ENCODE measurements at places on chromosomes 12 and 14.

- no peak for DNase-seq
Observed at GRCh38 chr14:51328772-51329353, 88.8 kb downstream of the TMX1 start.

GRCh38 chr12:75893765-75894164, 137.8 kb downstream of the PHLDA1 start:
- no peak for DNase-seq

DNA sequence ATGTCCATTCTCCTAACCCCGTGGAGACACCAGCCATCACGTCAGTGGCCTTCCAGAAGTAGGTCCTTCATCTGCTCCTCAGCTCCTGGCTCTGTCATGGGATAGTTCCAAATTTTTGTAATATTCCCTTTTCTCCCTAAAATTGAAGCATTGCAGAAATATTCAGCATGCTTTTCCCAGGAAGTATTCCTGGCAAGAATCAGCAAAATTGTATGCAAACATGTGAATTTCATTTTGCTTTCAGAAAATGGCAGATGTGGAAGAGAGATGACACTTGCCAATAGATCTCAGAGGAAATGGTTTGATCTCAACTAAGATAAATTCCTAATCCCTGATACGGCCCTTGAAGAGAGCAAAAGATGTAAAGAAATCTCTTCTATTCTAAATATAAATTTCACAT, 298.9 kb downstream of the ITPR2 start:
- DNase-seq = no peak

GRCh38 chr12:48004053-48004941, at the start of gene COL2A1:
COL2A1 (minus strand) TSS chr12:48004476; CDS start chr12:48004321, 155 bp downstream.
- DNase-seq = no peak

- no peak for DNase-seq
Observed at GRCh38 chr14:90645842-90646443, 170.3 kb downstream of the TTC7B start.

GRCh38 chr12:27508736-27509431, 15.1 kb upstream of the PPFIBP1 start:
- DNase-seq = no peak

DNA sequence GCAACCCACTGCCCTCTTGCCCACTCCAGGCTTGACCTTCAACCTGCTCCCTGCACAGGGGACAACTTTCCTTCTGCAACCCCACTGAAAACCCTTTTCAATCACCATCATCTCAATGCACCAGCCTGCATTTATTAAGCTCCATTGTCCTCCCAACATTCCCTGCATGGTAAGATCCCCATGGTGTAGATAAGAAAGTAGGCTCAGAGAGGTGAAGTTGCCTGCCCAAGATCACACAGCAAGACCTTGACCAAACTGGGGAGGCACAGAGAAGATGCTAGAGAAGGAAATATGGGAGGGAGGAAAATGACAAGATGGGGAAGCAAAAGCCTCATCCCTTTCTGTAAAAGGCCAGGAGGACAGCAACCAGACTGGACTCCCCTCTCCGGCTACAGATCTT, 9.8 kb downstream of the MSI1 start:
- no peak for DNase-seq

- DNase-seq = no peak
Observed at GRCh38 chr12:11862798-11863197, 207.9 kb upstream of the BCL2L14 start.

- DNase-seq = peak; percentile 88
Observed at GRCh38 chr12:93778306-93778705, 101.1 kb downstream of the CRADD start.

DNA sequence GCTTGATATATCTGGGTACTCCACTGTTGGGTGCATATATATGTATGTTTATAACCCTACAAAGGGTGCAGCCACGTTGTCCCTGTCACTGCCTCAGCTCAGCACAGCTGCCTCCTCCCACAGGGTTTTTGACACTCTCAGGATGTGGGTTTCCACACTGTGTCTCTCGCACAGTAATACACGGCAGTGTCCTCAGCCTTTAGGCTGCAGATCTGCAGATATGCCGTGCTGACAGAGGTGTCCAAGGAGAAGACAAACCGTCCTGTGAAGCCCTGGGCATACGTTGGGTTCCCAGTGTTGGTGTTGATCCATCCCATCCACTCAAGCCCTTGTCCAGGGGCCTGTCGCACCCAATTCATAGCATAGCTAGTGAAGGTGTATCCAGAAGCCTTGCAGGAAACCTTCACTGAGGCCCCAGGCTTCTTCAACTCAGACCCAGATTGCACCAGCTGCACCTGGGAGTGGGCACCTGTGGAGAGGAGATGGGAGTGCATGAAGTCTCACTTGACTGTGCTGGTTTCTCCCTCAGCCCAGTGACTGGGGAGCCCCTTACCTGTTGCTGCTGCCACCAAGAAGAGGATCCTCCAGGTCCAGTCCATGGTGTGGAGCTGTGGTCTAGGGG, 498.7 kb downstream of the TMEM121 start:
- DNase-seq = no peak

- DNase-seq = no peak
Observed at GRCh38 chr12:57133013-57133569, 4.8 kb downstream of the LRP1 start.

- no peak for DNase-seq
Observed at GRCh38 chr12:128421375-128421774, 154.4 kb downstream of the TMEM132C start.

GRCh38 chr12:6538420-6539313, 4.3 kb downstream of the GAPDH start:
- DNase-seq = no peak

DNA sequence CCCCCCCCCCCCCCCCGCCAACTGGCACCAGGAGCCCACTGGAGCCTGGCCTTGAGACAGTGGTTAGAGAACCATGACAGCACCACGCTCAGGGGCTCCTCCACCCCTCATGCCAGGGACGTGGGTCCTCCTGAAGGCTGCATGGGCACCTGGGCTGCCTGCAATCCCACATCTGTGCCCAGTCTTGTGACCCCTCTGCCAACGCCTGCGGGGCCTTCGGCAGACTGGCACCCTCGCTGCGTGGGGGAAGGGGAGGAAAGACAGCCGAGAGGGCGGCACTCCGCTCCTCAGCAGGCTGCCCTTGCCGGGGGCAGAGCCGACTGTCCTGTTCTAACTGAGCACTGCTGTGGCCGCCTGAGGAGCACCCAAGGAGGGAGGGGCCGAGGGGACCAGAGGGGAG, 6.0 kb downstream of the LRTM2 start:
- no peak for DNase-seq

DNA sequence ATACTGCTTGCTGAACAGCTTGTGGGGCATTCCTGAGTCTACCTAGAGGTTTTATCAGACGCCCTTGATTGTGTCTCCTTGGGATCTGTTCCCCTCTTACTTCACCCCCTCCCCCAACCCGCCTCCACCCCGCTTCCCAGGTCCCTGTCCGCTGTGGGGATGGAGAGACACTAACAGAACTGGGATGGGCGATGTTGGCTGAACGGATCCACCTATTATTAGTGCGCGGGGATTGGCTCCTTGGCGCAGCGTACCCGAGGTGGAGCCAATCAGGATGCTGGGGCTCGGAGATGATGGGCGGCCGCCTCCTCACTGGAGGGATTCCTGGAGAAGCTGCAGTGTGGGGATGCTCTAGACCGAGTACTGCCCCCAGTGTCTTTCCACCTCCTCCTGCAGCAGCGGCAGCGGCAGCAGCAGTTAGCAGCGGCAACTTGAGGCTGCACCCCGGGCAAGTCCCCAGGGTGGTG, at the start of gene SYT1:
Gene SYT1 (plus strand): TSS at position 372 of the 467 bp plus-strand sequence.
- DNase-seq = peak; percentile 77

GRCh38 chr12:64091186-64091585, 130.9 kb downstream of the KICS2 start:
- no peak for DNase-seq

GRCh38 chr12:54561164-54561563, 11.8 kb downstream of the PDE1B start:
- DNase-seq = no peak

DNA sequence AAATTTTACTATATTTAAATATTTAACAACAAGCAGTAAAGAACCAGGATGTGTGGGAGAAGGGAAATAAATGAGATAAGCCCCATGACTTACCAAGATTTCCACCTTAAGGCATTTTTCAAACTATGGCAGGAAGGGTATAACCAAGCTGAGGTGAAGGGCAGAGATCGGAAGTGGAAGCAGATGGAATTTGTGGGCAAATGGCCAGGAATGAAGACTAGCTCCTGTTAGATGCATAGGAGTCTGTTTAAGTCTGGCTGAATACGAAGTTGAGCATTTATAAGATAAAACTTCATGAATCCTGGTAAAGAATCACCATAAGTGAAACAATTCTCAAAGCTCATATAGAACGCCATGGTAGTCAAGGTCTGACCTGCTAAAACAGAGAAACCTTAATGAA, 163.5 kb downstream of the DIO2 start:
- no peak for DNase-seq

- no peak for DNase-seq
Observed at GRCh38 chr14:39145266-39145966, 24.7 kb downstream of the TRAPPC6B start.

- no peak for DNase-seq
Observed at GRCh38 chr12:130398100-130398848, 60.6 kb downstream of the PIWIL1 start.

- DNase-seq = peak; percentile 85
Observed at GRCh38 chr14:71380271-71380670, 473.0 kb downstream of the PCNX1 start.

DNA sequence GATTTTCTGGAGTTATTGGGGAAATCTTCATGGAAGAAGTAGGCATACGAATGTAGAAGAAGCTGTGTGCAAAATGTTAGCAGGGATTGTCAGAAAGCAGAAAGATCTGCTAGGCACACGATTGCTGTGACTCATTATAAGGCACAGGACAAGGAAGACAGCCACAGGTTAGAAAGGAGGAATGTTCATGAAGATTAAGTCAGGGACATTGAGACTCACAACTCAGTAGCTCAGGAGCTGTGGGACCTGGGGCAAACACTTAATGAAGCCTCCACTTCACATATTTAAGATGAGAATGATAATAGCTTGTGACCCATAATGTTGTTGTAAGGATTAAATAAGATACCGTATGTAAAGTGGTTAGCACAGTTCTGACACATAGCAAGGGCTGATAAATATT, 26.6 kb upstream of the RTRAF start:
- DNase-seq = no peak

GRCh38 chr12:76274420-76275083, 73.7 kb downstream of the BBS10 start:
- DNase-seq = no peak

DNA sequence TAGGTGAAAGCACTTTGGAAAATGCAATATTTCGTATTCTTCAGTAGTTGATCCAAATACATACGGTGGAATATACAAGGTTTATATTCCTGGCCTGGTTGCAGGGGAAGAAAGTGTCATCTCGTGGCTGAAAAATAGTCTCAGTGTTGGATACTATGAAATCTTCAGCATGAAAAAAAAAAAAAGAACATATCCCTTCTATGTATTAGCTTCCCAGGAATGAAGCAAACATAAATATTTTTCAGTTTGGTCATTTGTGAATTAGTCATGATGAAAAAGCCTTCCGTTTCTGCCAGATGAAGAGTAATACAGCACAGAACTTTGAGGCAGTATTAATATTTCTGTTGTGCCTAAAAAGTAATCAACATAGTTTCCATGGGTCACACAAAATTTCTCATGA, 36.7 kb downstream of the FLRT2 start:
- peak; percentile 79 for DNase-seq

DNA sequence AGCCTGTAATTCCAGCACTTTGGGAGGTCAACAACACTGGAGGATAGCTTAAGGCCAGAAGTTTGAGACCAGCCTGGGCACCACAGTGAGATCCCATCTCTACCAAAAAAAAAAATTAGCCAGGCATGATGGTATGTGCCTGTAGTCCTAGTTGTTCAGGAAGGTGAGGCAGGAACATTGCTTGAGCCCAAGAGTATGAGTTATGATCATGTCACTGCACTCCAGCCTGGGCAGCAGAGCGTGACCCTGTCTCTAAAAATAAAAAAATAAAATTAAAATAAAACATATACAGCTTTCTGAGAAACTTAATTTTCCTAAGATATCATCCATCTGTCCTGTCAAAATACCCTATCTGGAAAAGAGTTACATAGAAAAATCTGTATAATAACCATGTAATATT, 38.9 kb downstream of the EML5 start:
- DNase-seq = no peak

DNA sequence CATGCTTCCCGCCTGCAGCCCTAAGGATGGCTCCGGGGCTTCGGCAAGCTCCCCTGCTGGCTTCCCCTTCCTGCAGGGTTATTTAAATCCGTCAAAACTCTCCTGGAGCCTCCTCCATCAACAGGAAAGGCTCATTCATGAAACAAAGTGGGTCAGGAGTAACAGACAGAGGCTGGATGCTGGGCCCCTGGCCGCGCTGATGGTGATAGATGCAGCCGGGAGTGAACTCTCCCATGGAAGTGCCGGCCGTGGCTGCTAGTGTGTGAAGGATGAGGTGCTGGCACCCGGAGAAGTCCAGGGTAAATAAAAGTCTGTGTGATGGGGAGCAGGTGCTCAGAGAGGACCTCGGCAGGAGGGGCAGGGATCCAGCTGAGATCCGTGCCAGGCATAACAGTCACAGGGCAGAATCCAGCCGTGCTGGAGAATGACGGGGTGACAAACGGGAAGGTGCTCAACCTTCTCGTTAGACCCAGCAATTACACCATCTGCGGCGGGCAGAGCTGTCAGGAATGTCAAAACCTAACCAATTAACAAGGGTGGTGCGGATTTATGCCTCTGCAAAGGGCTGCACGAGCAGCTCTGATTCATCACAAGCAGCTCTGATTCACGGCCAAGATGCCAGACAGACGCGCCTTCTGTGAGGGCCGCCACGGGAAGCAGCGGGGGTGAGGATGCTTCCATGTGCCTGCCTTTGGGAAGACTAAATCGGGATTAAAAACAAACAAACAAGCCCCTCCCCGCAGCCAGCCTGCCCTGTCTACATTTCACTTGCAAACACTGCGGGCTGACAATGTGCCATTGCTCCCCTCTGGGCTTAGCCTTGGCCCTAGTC, 55.6 kb downstream of the SYNE3 start:
- DNase-seq = peak; percentile 41

GRCh38 chr12:93317227-93317626, 60.5 kb upstream of the NUDT4 start:
- no peak for DNase-seq

DNA sequence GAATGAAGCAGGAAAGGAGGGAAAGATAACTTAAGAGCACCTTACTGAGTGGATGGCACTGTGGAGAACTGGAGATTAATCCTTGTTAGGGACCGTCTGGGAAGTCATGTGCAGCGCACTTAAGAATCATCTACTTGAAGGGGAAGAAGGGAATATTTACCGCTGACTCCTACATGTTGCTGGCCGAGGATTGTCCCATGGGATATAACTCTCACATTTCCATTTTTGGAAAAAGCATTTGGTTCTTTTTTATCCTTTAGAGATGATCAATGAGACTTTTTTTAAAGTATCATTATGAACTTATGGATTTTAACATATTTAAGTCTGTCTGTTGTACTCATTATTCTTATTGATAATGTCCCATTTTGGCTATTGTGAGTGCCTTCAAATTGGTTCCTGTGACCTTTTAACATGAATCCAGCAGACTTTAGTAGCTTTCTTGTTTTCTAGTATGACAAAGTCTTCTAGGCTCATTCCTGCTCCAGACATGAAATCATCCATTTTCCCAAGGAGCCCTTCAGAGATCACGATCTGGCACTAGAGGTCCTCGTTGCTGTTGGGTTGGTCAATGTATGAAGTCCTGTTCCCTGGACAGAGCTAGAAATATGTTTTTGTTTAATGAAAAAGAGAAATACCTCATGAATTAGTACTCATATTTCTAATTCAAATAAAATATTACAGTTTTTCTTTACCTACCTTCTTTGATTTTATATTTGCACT, 20.2 kb upstream of the FAM234B start:
- no peak for DNase-seq

Data from fibroblast of skin of left quadriceps (primary cell).